Stomach (tissue), 19 donors: ENCODE measurements at places on chromosomes 2 and 18. TPM values are rescaled to one million over a fixed set of nuclear protein-coding genes. Genes with fewer than 3 reads are reported as not detected.

The ELOA2 gene
- not detected for total RNA-seq

The TEKT4 gene
- total RNA-seq: not detected

The TMEM150A gene
- 25.2 TPM for total RNA-seq

DNA sequence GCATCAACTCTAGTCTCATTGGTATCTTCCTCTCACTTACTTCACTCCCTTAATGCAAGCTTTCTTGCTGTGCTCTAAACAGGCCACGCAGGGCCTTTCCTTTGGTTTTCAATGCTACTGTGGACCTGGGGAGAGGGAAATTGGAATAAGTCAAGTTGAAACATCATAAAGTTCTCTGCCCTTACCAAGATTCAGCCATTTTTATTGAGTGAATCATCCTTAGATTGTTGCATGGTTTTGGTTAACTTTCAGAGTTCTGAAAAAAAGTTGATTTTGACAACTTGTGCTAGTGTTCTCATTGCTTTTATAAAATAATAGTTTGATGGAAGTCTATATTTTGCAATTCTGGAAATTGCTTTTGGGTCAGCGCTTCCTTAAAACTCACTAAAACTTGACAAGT, 852.8 kb upstream of the ACVR2A start:
- no peak for DNase-seq

The TMEM247 gene
- not detected for total RNA-seq

DNA sequence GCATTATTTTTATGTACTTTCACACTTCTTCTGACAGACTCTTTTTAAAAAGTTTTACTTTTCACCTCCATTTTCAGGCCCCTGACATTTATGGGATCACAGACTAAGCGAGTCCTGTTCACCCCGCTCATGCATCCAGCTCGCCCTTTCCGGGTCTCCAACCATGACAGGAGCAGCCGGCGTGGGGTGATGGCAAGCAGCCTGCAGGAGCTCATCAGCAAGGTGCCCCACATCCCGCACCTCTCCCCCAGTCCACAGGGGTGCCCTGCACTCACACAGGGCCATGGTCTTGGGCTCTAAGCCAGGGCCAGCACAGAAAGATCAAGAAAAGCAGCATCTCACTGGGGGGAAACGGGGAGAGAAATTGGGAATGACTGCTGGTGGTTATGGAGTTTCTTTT, 8.6 kb downstream of the CIDEA start:
- no peak for DNase-seq

The IL1RL1 gene
- total RNA-seq: 29.4 TPM

DNA sequence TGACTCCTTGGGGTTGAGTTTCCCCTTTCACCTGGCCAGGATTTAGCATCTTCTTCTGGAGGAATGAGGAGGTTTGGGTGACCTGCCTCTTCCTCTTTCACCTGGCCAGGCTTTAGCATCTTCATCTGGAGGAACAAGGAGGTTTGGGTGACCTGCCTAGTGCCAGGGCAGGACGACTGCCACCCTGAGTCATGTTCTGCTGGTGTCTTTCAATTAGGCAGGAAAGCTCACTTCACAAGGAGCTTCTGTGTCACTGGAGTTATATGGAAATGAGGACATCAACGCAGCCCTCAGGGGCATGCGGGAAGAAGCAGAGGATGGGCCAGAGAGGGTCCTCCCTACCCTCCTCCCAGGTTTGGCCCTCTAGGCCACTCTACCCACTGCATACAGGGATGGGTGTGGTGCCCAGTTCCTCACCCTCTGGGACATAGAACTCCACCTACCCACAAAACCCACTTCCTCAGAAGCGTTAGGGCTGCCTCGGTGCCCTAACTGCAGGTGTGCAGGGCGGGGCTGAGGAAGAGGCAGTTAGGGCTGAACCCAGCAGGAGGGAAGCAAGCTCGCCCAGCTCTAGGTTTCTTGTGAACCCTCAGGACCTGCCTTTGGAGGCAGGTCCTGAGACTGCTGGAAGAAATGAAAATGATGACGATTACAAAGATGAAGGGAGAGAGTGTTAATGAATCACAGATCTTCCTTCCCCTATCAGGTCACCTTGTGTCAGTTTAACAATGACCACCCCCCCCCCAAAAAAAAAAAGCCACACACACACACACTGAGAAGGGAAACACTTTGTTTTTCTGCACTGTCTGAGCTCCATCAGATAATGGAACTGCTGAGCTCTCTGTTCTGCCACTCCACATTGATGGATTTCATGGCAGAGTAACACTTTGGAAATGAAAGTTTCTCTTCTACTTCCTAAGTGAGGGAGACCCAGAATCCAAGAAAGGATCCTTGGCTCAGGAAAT, 71.0 kb downstream of the ARL4C start:
- DNase-seq: peak; percentile 72

The TBR1 gene
- total RNA-seq: not detected

The GRB14 gene
- not detected for total RNA-seq

- DNase-seq: peak; percentile 48
Observed at GRCh38 chr2:36507408-36507812, 90.6 kb downstream of the FEZ2 start.

DNA sequence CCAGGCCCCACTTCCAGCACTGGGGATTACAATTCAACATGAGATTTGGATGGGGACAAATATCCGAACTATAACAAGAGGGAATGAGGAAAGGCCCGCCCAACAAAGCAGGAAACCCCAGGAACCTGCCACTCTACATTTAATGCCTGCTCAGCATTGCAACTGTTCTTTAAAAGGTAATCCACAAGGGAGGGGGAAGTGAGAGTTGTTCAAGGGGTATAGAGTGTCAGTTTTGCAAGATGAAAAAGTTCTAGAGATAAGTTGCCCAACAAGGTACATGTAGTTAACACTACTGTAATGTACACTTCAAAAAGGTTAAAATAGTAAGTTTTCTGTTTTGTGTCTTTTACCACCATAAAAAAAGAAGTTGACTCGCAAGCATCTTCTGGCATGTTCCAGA, 137.6 kb downstream of the MBD2 start:
- DNase-seq: no peak
